Activated naive CD4-positive, alpha-beta T cell treated with anti-CD3 and anti-CD28 coated beads, Interleukin-2, amount 50 U/mL, for 72 hours (primary cell): ENCODE measurements at places on chromosomes 5 and 9. TPM values are rescaled to one million over a fixed set of nuclear protein-coding genes. Genes with fewer than 3 reads are reported as not detected.

Gene MTMR12
- 13.3 TPM for total RNA-seq

- no peak for DNase-seq
Observed at GRCh38 chr9:135929656-135930445, 22.5 kb upstream of the CAMSAP1 start.

- DNase-seq = no peak
Observed at GRCh38 chr5:96961053-96961452, 25.2 kb downstream of the LNPEP start.

DNA sequence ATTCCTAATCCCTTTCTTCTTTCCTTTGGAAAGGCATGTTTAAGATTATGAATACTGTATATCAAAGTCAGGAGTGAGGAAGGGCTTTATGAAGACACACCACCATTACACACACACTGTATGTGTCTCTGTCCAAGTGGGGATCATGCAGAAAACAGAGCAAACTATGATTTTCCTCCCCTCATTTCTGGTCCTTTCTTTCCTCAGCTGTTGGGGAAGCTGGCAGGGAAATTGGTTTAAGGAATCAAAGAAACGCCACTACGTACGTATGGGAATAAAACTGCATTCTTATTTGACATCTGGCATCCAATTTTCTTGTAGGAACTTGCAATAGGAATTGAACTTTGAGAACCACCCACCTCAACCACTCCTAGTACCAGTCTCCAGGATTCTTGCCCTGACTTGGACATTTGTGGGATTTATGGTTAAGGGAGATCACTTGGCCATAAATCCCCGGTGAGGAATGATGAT lies 125.8 kb downstream of the PDE4D start:
- DNase-seq = no peak

- no peak for DNase-seq
Observed at GRCh38 chr5:171420431-171421241, 1.2 kb downstream of the FGF18 start.

DNA sequence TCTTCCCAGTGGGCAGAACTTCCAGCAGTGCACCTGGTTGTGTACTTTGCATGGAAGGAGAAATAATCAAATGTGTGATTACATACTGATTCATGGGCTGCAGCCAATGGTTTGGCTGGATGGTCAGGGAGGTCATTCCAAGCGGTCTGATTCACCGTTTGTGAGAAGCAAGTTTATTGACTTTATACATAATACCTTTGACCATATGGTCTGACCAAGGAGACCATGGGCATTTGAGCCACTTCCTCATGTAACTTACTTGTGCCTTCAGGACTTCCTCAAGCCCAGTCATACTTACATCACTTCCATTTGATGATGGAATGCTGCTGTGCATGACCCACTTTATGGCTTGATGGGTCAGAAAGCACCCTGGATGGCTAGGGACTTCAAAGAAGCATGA lies 41.1 kb downstream of the DAP start:
- DNase-seq = no peak

GRCh38 chr5:57795203-57795602 lies 312.6 kb upstream of the ACTBL2 start:
- DNase-seq = no peak

Gene ACOT12
- total RNA-seq = not detected

Gene GPX8
- total RNA-seq = not detected

Gene ACSL6
- 1.8 TPM for total RNA-seq

- DNase-seq = no peak
Observed at GRCh38 chr9:122118343-122119165, 25.4 kb upstream of the TTLL11 start.

- no peak for DNase-seq
Observed at GRCh38 chr5:28374492-28374967, 1336.1 kb upstream of the CDH9 start.

Gene GGTA1
- not detected for total RNA-seq

Gene TSSK1B
- not detected for total RNA-seq

Gene EQTN
- not detected for total RNA-seq

DNA sequence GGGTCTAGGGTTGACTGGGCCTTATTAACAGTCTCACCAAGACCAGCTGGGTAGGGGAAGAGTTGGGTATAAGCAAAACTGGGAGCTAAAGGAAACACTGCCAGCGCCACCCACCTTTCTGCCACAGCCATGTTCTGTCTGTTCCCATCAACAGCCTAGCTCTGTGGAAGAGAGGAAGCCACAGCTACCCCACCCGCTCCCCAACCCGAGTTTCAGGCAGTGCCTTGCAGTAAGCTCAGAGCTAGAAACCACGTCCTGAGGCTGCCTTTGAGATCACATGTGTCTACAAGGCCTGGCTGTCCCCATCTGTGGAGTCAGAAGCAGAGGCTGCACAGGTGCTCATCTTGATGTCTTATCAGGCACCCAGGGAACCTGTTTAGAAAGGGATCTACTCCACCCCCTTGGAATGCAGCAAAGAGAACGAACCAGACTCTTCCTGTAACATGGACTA lies 15.3 kb downstream of the HNRNPH1 start:
- DNase-seq = no peak

GRCh38 chr9:127129718-127130085 lies 7.3 kb upstream of the ANGPTL2 start:
- DNase-seq = no peak

GRCh38 chr9:114149765-114150340 lies 5.5 kb upstream of the COL27A1 start:
- DNase-seq = no peak

GRCh38 chr5:132961887-132962286 lies 1.5 kb downstream of the AFF4 start:
- DNase-seq = no peak

DNA sequence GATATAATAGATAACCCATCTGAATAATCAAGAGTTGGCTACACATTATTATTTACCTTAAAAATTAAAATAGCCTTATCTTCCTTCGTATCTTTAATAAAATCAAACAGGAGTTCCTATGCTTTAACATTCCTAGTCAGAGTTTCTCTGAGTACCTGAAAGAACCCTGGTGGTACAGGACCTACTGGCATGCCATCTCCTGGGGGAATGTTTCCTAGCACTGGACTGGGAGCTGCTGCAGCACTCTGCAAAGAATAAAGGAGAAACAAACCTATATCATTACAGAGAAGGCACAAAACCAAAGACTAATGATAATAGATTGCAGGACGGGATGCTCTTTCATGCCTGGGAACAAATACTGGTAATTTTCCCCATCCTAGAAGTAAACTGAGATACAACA lies 119.5 kb upstream of the ACOT12 start:
- DNase-seq = no peak

- DNase-seq = no peak
Observed at GRCh38 chr5:154824070-154824469, 26.3 kb downstream of the FAXDC2 start.

Gene KCNIP1
- total RNA-seq = not detected

Gene IFNA21
- not detected for total RNA-seq

DNA sequence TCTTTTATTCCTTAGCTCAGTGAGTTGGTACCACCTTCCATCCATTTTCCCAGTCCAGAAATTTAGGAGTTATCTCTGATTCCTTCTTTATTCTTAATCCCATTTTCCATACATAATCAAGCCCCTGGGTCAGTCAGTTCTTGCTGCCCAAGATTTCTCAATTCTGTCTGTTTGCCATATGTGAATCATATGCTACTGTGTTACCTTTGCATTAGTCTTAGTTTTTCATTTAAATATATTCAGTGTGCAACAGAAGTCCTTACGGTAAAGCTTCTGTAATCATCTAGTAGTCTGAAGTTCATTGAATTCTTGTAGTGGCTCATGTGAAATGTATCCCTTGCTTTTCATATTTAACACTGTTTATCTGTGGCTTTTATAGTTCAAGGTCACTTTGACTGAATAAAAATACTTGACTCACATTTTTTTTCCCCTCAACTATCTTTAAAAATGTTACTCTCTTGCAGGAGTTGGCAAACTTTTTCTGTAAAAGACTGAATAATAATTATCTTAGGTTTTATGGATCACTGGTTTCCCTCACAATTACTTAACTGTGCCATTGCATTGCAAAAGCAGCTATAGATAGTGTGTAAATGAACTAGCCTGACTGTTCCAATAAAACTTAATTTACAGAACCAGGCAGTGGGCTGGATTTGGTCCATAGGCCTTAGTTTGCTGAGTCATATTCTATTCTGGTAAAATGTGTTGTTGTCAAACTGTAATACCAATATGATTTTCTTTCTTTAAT lies 6.9 kb downstream of the KIAA1958 start:
- no peak for DNase-seq

GRCh38 chr9:98365227-98365669 lies 109.8 kb upstream of the TBC1D2 start:
- DNase-seq = no peak

DNA sequence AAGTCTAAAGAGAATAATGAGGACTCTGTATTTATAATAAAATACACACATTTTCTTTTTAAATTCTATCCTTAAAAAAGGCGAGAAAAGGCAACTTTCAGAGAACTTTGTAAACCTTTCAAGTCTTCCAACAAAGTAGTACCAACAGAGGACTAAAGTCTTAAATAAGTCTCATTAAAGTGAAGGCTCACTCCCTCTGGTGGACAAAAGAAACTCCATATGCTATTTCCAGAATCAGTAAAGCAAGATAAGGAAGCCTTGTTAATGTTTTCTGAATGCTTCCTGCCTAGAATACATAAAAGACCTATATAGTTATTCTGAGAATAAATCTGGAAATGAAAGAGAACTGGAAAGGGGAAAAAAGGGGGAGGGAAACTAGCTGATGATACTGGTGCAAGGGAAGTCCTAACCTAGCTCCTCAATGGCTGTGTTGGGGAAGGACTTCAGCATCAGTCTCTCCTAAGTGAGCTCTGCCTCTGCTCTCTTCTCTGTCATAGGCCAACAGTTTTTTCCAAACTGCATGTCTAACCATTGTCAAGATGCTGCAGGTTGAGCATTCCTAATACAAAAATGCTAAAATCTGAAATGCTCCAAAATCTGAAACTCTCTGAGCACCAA lies 7.2 kb downstream of the HMGCS1 start:
- no peak for DNase-seq

Gene SLC22A4
- total RNA-seq = 1.9 TPM

DNA sequence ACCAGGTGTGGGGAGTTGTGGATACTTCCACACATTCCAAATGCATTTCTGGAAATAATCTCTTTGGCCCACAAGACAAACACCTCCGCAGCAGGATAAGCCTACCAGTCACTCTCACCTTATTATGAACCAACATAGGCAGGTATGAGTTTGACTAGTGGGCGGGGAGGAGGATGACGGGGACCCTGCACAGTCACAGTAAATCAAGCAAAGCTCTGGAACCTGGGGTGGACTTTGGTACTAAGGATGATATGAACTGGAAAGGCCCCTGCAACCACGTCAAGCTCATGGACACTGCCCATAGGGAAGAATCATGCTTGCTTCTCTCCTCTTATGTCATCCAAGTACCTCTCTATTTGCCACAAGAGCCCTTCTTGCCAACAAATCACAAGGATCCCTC lies 259.4 kb downstream of the HSPA4 start:
- DNase-seq = no peak

DNA sequence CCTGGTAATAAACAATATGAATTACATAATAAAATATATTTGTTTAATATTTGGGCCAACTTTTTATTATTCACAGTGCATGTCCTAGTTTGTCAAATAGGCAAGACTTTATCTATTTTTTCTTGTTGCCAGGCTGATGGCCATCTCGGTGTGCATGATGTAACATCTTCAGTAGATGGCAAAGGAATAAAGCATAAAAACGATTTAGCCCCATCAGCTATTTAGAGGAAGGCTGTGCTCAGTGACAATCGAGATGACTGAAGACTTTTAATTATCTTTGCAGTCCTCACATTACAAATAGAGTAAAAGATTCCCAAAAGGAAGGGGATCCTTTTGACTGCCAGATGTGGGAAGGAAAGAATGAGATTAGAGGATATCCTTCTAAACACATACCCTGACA lies 358.5 kb downstream of the PTPRD start:
- DNase-seq = no peak

DNA sequence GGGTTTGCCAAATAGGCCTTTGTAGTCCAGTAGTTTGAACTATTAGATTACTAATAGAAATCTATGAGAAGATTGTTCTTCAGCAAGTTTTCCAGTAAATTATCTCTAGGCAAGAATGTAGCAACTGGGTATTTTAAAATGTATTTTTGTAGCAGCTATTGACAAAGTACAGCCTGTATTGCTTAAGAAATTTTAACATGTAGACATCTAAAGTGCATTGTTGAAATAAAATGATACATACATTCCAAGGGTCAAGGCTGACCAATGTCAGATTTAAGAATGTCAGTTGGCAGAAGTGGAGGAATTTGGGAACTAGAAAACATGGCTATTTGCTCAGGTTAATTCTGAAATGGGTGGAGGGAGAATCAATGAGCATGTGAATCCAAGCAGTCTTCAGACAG lies 57.5 kb upstream of the ZSWIM6 start:
- no peak for DNase-seq

DNA sequence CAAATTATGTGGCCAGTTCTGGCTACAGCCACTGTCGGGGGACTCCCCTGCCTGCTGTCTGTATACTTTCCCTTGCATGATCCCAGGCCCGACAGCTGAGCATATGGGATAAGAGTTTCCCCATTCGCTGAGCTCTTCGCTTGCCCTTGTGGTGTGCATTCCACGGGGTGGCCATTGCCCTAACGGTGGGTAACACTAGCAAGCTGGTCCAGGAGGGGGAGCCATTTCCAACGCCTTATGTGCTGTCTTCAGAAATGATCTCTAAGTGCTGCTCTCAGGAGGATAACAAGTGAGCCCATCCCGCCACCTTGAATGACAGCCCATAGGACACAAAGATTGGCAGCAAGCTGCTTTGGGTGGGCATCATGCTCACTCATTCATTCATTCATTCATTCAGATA lies 190.9 kb downstream of the FSTL4 start:
- peak; percentile 27 for DNase-seq

Gene DUSP1
- 17.6 TPM for total RNA-seq

- no peak for DNase-seq
Observed at GRCh38 chr5:150114102-150114641, 27.8 kb upstream of the CSF1R start.

- no peak for DNase-seq
Observed at GRCh38 chr9:76101947-76102346, 211.5 kb downstream of the PCSK5 start.

DNA sequence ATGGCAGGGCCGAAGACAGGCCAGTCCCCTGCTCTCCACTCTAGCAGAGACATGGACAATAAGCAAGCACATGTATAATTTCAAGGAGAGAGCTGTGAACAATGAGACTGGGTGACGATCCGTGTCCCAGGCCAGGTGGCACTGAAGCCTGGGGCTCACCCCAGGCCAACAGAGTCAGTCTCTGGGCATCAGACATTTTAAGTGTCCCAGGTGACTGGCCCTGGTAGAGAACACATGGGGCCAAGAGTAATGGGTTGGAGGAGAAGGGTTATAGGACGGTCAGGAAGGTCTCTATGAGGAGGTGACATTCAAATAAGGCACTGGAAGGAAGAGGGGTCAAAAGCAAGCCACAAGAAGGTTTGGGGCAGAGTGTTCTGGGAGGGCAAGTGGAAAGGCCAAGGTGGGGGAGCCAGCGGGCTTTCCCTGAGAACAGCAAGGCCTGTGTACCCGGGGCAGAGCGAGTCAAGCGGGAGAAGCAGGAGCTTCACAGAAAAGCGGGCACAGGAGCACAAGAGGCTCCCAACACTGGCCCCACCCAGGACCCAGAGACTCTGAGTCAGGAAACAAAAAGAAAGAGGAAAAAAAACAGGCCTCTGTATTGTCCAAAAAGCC lies 1.1 kb upstream of the AKNA start:
- no peak for DNase-seq

Gene HMGCS1
- 80.0 TPM for total RNA-seq

Gene SCGB3A2
- not detected for total RNA-seq

GRCh38 chr5:170805666-170806065 lies 22.1 kb downstream of the GABRP start:
- DNase-seq = no peak

GRCh38 chr5:25357605-25358004 lies 712.8 kb upstream of the CDH10 start:
- DNase-seq = no peak

Gene FAM78A
- 45.7 TPM for total RNA-seq

Gene PRXL2C
- 7.8 TPM for total RNA-seq
